CD4-positive, CD25-positive, alpha-beta regulatory T cell (primary cell): ENCODE measurements at places on chromosomes 12 and 14.

GRCh38 chr12:60138526-60138925 lies 542.7 kb downstream of the SLC16A7 start:
- no peak for DNase-seq

GRCh38 chr14:51014086-51014485 lies 69.8 kb upstream of the PYGL start:
- DNase-seq, result no peak

- no peak for DNase-seq
These were observed 124.4 kb upstream of the PRMT8 start for GRCh38 chr12:3366451-3367110.

DNA sequence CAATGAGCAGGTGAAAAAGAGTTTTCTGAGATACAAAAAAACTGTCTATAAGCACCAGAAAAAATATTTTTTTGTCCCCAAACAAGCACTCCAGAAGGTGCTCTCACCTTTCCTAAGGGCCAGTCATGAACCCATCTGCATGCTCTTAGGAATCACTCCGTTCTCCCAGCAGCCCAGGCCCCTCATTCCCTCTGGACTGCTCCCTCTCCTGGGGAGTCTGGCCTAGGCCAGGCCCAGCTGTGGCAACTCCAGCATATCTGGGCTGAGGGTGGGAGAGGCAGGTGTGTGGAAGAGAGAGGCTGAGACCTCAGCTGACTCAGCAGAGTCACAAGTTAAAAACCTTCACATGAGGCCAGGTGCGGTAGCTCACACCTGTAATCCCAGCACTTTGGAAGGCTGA lies 54.6 kb downstream of the TRAFD1 start:
- DNase-seq, result no peak

DNA sequence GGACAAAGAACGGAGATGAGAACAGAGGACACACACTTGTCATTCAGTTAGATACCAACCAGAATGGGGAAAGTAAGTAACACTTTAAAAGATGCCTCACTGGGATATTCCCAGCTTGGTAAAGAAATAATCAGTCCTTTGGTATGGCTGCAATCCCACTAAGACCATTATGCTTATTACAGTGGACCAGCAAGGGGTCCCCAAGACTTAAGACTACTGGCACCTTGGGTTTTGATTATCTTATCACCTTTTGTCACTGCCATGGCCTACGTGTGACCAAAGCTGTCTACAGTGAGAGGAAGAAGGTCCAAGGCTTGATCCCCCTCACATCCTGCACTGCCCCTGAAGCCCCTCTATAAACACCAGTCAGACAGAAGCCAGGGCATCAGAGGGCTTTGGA lies 65.8 kb downstream of the TRAFD1 start:
- DNase-seq, result no peak

DNA sequence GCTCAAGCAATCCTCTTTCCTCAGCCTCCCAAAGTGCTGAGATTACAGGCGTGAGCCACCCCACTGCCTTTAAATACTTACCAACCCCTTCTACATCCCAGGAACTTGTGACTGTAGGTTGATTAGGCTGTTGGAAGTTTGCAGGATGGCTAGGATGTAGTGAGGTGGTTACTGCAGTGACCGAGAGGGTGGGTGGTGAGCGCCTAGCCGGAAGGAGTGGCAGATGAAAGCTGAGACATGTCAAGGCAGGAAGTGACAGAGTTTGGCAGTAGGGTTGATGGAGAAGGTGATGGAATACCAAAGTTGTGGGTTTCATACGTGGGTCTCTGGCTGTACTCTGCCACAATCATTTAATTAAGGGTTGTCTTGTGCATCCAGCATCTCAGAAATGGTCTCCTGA lies 13.5 kb downstream of the B4GALNT3 start:
- no peak for DNase-seq

GRCh38 chr12:114045349-114045748 lies 79.2 kb upstream of the RBM19 start:
- no peak for DNase-seq

GRCh38 chr12:29710104-29710503 lies 73.6 kb downstream of the TMTC1 start:
- peak; percentile 1 for DNase-seq

DNA sequence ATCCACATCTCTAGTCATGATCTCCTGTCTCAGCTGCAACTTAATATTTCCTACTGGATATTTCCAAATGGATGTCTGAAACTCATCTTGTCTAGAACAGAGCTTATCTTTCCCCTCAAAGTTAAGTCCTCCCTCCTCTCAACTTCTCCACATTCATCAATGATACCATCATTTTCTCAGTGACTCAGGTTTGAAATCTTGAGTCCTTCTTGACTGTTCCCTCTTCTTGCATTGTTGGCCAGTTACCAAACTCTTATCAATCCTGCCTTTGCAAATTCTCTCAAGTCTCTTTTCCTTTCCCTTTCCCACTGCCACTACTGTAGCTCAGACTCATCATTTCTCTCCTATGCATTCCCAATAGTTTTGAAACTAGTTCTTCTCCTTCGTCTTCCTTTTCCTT lies 14.3 kb upstream of the CHURC1 start:
- DNase-seq, result no peak

DNA sequence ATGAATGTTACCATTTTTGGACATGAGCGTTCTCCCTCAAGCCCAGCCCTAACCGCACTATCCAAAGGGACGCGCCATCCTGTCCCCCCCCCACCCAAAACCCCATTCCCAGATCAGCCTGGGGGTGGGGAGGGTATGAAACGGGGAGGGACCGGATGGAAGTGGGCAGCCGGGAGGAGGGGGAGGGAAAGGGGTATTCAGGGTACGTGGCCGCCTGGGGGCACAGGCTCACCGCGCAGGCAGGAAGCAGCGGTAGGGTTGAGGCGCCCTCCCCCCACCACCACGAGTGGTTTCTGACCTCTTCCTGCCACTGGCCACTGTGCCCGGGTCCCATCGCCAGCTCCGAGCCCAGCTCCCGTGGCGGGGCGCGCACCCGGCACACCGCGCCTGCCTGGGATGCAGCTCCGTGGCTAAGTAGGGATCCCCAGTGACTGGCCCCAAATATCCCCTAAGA lies 1.4 kb downstream of the ACTN1 start:
- peak; percentile 81 for DNase-seq

DNA sequence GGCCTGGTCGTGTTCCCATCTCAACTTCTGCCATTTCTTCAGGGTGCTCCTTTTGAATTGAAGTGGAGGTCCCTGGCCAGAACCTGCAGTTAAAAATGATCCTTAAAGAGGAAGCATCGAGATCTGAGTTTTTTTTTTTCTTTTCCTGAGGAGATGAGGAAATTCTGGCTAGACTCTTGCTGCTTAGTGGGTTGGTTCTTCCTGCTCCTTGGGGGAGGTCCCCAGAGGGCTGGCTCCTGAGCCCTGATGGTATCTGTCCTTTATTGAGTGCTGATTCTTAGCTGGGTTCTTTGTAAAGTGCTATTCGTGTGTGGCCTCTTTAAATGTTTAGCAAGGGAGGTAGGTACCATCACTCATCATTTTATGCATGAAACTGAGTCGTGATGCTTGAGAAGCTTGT lies 11.7 kb downstream of the PELI2 start:
- DNase-seq, result no peak

GRCh38 chr12:6936636-6937480 lies 6.8 kb upstream of the RNU7-1 start:
- DNase-seq, result peak; percentile 57

GRCh38 chr14:61588419-61588901 lies 106.9 kb upstream of the HIF1A start:
- DNase-seq, result no peak

DNA sequence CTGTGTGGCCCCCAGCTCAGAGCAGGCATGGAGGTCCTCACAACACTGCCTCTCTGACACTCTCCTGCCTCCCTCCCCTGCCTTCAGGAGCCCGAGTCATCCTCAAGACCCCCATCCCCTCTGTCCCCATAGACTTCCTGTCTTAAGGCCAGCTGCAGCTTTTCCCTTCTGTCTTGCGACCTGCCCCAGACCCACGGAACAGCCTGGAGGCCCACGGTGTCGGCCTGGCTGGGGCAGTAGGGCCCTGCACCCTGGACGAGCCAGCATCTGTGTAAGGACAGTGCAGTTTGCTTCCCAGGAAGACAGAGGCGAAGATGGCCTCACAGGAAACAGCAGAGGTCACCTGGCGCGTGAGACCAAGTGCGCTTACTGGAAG lies 9.7 kb downstream of the TEDC1 start:
- DNase-seq, result no peak

DNA sequence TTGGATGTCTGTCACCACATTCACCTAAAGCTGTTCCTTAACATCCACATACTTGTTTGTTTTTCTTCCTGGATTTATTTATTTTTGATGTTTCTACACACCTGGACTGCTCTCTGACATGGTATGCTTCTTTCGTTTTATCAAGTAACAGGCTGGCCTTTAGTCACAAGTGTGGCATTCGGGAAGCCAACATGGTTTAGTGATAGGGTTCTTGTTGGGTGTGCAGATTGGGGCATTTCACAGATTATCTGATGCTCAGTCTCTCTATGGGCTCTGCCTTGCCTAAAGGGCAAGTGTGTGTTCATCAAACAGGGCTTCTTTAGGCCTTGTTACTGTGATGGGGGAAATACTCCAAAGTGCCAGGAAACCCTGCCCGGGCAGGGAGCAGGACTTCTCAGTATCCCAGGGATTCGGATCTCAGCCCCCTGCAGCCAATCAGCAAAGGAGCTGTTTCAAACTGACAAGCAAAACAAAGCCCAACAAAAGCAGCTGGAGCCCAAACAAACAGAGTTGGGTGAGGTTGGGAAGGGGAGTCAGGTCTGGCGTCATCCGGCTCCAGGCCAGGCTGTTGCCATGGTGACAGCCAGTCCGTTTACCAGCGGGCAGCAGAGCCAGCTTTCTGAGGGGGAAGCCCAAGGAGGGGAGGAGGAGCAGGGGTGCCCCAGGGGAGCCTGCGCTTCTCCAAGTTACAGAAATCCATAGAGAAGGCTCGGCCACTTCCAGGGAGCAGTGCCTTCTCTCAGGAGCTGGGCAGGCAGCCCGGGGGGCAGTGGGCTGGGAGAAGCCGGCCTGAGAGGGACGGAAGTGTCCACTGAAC lies 31.9 kb downstream of the FOS start:
- no peak for DNase-seq

DNA sequence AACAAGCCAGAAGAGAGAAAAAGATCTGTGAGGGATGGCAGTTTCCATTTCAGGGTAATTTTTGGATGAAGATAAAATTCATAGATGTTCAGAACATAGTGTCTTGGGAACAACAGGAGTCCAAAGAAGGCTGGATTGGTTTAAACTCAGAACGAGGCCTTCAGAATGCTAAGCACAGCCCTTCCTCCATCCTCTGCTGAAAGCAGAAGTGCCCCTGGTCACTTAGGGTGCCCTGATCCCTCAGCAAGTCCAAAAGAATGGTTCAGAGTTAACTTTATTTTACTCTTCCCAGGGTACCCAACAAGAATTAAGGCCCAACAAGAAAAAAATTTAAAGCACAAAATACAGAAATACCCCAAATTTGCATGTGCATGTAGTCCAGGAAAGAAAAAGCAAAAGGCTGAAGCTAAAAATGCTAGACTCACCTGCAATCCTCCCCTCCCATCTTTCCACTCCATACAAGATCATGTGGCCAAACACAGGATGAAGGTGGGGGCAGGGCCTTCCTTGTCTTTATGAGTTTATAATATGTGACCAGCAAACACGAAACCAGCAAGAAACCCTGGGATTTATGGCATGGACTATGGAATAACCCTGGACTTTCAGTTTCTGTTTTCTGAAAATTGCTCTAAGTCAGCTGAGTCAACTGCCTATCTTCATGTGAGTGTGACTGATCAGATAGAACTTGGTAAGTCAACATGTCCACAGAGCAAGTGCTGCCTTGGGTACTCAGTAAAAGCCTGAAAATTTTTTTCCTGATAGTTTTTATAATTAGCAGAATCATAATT lies 21.2 kb downstream of the MAX start:
- no peak for DNase-seq

DNA sequence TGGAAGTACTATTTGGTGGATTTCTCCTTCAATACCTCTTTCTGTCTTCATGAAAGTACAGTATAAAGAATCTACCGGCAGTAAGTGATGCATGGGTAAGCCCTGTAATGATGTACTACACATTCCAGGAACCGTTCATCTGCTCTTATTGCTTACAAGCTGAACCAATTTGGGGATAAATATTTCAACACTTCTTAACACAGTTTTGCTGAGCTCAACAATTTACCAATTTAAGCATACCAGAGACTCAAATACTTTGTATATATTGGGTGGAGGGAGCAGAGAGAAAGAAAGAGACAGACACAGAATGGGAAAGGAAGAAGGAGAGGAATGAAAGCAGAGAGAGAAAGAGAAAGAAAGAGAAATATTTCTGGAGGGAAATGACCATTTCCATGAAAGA lies 821.1 kb upstream of the FLRT2 start:
- no peak for DNase-seq

DNA sequence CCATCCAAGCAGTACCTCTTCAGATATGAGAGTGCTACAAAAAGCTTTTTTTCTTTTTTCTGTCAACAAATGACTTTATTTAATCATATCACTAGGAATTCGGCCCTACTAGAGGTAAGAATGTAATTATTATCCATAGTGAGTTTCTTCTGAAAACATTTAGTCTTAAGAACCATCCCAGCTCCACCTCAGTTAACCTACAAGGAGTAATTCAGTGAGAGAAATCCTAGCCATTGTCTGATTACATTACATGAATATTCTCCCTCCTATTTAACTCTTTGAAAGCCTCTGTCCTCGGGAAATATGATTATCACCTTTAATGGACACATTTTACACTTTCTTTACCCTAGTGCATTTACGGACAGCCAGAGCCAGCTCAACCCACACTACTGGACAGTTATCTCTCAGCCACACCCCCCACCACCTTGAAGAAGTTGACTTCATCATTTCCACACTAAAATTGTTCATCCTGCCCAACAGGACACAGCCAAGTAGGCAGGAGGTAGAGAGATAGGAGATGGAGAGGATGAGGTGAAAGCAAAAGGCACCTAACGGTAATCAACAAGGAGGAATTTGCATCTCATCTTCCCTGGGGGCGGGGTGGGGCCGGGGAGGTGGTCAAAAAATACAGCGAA lies 1.3 kb downstream of the PPFIA2 start:
- no peak for DNase-seq

- DNase-seq, result no peak
These were observed 58.0 kb upstream of the ELK3 start for GRCh38 chr12:96136161-96136560.

- no peak for DNase-seq
These were observed 9.6 kb downstream of the APOBEC1 start for GRCh38 chr12:7656121-7656520.

DNA sequence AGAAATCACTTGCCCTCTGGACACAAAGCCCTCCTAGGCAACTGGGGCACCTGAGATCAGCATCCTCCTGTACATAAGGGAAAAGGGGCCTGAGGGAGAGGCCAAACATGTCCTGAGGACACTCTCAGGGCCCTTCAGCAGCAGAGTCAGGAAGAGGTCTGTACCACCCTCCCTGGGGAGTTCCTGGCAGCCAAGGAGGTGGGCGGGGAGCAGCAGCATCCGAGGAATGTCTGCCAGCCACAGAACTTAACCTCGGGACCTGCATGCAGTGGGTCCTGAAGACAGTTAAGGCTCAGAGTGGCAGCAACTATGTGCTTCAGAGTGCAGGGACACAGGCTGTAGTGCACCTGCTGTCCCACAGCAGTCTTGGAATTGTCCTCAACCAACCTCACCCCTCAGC lies 62.1 kb downstream of the SPTB start:
- no peak for DNase-seq
